ENCODE measurements at places on chromosomes 7 and 10.

DNA sequence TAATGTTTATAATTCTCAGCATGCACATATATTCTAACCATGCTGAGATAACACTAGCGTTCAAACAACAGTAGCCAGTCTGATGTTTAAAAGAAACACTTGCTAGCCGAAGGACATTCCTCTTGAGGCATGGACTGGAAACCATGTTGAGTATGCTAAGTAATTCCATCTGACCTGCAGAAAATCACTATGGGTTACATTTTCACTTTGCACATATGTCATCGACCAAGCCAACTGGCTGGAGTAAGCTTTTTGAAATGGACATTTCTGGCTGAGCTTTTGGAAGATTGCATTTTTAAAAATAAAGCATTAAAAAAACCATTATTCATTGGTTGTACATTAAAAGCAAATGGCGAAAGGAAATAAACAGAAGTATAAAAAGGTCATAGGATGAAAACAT is 88.2 kb downstream of the BBS9 start:
- no peak for DNase-seq

DNA sequence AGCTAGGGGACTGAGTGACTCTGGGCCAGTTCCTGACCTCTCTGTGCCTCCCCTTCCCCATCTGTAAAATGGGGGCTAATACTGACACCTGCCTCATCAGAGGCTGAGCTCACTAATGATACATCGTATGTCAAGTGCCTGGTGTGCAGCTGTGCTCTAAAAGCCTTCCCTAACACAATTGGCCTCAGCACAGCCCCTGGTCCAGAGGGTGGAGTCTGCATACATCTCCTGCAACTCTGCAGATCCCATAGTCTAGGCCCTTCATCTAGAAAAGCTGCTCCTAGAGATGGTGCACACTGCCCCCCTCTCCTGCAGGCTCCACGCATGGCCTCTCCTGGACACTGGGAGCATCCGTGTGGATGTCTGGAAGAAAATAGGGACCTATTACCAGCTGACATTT is 255.0 kb downstream of the RPS24 start:
- DNase-seq, result no peak

- DNase-seq, result no peak
Measured at GRCh38 chr10:103610083-103610472, 116.6 kb downstream of the NEURL1 start.

GRCh38 chr7:157432541-157432956 is 95.7 kb downstream of the DNAJB6 start:
- peak; percentile 78 for DNase-seq

- DNase-seq, result no peak
Measured at GRCh38 chr7:87032604-87033339, 26.7 kb downstream of the ELAPOR2 start.

- DNase-seq, result no peak
Measured at GRCh38 chr10:118832241-118832651, 77.5 kb upstream of the CACUL1 start.

- no peak for DNase-seq
Measured at GRCh38 chr7:27784399-27785053, 44.6 kb downstream of the TAX1BP1 start.

DNA sequence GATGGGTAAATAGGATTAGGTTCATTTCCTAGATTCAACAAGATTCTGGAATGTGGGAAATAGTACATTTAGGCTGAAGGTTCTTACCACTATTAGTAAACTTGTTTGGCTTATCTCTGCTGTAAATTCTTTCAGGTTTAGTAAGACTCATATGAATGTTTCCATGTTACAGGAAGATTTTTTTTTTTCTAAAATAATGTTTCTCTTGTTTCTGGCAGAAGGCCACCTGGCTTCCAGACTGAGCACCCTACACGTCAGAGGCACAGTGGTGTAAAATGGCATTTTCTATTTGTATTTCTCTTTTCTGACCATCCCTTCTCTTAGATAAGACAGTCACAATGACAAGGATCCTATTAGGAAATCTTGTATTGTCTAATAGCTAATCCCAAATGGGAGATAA is 22.7 kb upstream of the AASS start:
- no peak for DNase-seq

GRCh38 chr7:124263232-124263827 is 230.5 kb upstream of the TMEM229A start:
- no peak for DNase-seq

DNA sequence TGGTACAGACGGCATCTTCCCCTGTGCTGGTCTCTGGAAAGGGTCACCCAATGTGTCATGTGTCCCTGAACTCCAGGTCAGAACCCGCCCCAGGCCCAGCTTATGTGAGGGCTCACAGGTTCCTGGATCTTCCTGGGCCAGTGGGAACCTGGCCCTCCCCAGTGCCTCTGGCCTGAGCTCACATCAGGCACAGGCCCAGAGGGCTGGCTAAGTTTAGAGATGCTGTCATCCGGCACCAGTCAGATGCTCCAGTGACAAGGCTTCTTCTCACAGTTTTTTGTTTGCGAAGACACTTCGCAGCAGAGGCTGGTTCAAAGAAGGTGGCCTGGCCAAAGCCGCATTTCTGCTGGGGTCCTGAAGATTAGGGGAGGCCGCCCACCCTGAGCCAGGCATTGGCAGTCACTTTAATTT is 11.8 kb downstream of the CAMK2B start:
- DNase-seq, result no peak

DNA sequence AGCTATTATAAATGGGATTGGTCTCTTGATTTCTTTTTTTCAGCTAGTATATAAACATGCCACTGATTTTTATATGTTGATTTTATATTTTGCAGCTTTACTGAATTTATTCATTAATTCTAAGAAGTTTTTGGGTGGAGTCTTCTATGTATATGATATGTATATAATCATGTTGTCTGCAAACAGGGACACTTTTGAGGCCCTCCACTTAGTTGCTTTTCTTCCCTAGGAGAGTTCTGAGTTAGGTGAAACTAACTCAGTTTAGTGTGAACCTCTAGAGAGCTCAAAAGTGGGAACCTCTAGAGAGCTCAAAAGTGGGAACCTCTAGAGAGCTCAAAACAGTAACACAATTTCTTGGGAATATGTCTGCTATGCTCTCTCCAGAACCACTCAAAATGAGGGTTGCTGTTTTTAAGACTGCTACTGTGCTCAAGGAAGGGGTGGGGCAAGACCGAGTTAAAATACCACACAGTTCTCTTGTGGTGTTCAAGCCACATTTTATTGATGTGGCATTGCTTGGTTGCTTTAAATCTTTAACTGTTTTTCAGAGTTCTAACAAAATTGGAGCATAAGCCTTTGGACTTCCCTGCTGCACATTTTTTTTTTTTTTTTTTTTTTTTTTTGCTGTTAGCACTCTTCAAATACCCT is 13.2 kb downstream of the CCDC7 start:
- DNase-seq, result no peak

- no peak for DNase-seq
Measured at GRCh38 chr7:33750177-33750576, 155.2 kb upstream of the BMPER start.

DNA sequence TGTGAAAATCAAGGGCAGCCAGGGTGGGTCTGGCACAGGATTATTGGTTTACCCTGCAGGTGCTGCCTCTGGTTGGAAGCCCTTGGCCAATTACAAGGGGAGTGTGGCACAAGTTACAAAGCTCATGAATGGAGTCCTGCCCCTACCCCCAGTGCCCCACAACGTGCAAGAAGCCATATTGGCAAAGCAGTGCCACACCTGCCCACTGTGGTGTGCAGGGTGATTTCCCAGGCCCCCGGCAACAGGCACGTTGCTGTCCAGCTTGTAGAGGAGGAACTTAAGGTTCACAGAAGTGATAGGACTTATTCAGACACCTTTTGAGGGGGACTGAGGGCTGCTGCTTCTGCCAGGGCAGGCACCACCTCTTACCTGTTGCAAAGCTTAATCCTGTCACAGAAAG is 11.4 kb downstream of the LHPP start:
- no peak for DNase-seq

- no peak for DNase-seq
Measured at GRCh38 chr7:64892116-64892515, 11.0 kb upstream of the ZNF273 start.
